NCI-H774 (cell line): ENCODE measurements at places on chromosomes 16 and 17.

GRCh38 chr17:72118335-72119076 lies 2.3 kb upstream of the SOX9 start:
- peak; percentile 65 for DNase-seq

DNA sequence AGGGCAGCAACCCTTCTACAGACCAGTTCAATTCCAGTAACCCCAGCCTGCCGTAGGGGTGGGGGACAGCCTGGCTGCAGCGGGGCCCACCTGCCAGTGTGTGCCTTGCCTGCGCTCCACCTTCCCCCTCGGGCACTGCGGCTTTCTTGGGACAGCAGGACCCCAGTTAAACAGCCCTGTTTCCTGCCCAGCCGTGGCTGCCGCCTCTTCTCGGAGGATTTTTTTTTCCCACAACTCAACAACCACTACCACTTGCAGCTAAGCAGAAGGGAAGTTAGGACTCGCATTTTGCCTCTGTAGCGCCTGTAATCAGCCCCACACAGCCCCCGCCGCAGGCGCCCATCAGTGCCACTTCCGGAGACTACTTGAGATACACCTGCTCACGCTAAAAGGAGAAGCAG lies 76.1 kb downstream of the RAI1 start:
- DNase-seq = peak; percentile 3

DNA sequence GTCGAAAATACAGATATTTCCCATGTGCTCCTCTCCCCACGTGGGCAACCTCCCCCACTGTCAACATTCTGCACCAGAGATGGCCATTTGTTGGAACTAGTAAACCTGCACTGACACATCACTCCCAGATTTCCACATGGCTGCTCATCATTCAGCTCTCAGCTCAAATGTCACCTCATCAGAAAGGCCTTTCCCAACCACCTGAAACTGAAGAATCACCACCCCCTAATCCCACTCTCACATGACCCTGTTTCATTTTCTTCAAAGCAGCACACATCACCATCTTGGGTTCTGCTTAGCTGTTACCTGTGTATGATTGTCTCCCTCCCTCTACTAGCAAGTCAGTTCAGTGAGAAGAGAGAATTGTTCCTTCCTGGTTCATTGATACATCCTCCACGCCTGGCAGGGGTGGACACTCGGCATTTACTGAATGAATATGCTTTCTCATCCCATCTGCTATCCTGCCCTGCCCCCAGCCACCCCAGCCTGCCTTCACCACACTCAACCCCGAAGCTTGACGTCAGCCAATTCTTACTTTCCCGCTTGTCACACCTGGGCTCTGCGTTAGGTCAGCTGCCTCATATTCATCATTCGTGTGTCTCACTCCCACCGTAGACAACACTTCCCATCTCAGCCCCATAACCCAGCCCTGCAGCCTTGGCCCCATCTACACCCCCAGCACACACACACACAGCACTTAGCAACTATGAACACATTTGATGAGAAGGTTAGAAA lies 1.5 kb downstream of the C17orf114 start:
- DNase-seq = no peak

DNA sequence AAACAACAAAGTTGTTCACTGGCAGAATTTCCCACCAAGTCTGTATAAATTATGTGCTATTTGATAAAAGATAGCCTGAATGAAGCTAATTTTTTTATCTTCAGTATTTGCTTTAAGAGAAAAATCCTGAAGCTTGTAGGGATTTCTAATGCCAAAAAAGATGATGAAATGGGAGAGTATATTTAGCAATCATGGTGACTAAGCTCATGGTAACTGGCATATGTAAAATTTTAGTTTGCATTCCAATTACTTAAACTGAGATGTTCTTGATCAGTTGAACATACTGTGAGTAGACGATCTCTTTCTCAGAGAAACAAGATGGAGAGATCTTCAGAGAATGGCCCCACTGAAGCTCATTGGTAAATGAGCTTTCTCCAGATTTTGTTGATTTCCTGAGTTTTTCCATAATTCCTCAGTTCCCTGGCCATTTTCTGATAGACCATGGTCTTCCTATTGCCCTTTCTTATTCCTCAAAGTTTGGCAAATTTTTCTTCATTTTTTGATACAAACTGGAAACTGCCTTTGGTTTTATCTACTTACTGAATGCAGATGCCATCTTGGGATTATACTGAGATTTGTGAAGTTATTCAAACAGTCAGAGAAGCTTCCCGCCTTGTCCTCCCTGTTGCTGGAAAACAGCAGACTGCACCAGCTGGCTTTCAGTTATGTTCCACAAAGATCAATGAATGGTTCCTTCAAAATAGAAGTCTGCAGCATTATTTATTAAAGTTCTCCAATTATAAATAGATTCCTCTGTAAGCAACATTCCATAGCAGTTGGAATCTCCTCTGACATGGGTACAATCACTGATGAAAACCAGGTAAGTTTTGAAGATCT lies 68.3 kb upstream of the ALOX12 start:
- DNase-seq = no peak

DNA sequence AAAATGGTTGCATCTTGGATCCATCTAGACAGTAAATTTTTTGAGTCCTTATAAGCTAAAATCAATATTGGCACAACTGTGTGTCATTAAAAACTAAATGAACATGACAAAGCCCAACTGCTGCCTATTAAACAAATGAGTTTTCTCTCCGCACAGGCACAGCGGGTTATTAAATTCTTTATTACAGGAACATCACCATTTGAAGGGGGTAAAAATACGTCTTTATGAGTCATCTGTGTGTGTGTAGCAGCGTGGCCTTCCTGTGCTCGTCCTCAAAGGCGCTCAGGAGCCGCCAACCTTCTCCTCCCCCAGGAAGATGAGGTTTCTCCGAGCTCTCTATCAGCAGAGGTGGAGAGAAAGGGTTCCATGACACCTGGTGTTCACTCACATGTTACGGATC lies 62.6 kb upstream of the SDK2 start:
- peak; percentile 76 for DNase-seq

GRCh38 chr17:33072421-33073161 lies 80.9 kb downstream of the SPACA3 start:
- no peak for DNase-seq

GRCh38 chr17:64103391-64104364 lies 26.3 kb downstream of the ERN1 start:
- DNase-seq = no peak

- no peak for DNase-seq
Measured at GRCh38 chr17:16943541-16944333, 28.2 kb downstream of the TNFRSF13B start.

- no peak for DNase-seq
Measured at GRCh38 chr17:8141045-8141444, 11.2 kb downstream of the PER1 start.

GRCh38 chr16:12542818-12543699 lies 260.6 kb downstream of the CPPED1 start:
- DNase-seq = no peak

DNA sequence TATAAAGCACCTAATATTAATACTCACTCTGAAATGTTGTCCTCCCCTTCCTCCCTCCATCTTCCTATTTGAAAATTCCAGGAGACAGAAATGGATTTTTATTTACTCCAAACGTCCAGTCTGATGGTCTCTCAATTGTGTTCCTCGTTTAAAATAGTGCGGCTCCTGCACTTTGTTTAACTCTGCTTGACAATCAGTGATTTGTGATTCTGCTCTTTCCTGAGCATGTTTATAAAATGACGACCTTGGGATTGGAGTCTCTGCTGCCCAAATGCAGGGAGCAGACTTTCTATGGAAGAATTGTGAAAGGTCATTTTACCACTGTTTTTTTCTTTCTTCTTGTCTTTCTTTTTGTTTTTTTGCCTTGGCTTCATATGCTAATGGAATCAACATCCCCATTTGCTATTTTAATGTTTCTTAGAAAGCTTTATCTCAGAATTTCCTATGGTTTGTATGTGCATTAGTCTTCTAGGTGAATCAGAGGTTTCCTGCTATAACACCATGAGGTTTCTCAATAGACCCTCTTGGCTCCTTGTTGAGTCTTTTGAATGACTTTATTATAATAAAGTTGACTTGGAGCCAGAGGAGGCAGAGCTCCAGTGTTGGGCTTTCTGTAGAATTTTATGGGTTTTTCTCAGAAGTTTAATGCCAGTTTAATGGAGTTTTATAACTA lies 376.5 kb downstream of the CDH11 start:
- DNase-seq = no peak

GRCh38 chr16:15041271-15042004 lies 14.4 kb downstream of the NTAN1 start:
- DNase-seq = no peak

DNA sequence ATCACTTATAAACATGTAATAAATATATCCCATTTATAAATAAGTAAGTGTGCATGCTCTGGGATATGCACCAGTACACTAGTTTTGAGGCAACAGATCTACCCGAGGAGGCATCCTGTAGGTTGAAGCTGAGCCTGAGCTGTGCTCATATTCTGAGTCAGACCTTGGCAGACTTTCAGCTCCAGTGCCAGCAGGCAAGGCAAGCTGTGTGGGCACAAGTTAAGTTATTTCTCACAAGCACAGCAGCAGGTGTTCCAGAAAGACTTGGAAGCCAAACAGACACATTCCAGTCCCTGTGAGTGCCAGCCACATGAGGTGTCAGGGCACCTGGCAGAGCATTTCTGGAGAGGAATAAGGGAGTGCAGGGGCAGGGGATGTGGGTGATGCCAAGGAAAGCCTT lies 1.3 kb upstream of the CLEC19A start:
- DNase-seq = peak; percentile 30

- no peak for DNase-seq
Measured at GRCh38 chr16:90015586-90016338, 3.5 kb downstream of the DBNDD1 start.
